NAMALWA (cell line): ENCODE measurements at places on chromosomes 7 and 10.

- DNase-seq, result no peak
Observed at GRCh38 chr7:84908196-84908793, 278.6 kb downstream of the SEMA3D start.

DNA sequence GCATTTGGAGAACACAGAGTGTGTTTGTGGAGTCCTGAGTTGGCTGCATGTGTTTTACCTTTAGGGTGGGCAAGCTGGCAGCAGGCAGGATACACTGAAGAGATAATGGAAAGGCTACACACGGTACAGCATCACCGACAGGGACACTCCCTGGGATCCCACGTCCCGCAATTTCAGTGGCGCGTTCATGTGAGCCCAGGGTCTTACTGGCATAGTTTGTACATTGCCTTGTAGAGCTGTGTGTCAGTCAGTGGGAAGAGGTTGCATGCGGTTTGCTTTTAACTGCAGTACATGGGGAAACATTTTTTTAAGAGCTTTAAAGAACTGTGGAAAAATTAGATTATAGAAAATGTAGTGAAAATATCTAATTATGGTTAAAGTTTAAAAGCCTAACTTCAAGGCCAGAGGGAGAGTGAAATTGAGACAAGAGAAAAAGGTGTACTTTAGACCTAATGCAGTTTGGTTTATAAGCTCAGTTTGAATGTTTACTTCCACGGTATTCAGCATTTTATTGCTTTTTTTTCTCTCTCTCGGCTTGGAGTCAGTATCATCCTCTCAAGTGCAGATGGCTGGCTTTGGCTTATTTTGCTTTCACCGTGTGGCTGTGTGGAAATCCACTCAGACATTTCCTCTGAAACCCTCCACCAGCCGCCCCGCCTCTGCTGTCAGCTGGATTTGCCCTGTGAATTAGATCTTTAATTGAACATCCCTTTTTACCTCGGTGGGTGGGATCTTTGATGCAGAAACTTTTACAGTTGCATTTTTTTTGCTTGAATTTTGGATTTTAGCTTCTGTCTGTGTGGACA is 364.2 kb upstream of the COBL start:
- DNase-seq, result no peak

DNA sequence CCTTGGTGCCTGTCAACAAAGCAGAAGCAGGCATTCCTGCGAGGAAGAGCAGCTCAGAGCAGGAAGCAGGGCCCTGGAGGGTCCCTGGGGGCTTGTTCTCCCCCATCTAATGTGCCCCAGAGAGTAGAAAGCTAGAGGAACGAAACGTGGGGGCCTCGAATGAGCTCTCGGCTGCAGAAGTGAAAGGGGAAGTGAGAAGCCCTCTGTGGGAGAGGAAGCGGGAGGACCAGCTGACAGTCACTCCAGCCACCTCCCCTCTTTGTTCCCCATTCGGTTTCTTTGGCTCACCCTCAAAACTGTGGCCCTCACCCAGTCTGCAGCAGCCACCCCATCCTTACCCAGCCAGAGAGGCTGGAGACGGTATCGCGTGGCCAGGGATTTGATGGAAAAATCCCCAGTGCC is 25.0 kb downstream of the C10orf105 start:
- peak; percentile 74 for DNase-seq

- DNase-seq, result no peak
Observed at GRCh38 chr7:45099891-45100760, 11.4 kb upstream of the NACAD start.

GRCh38 chr7:70734411-70734810 is 397.5 kb upstream of the GALNT17 start:
- no peak for DNase-seq

- no peak for DNase-seq
Observed at GRCh38 chr7:75916685-75917634, 2.0 kb downstream of the POR start.

- DNase-seq, result no peak
Observed at GRCh38 chr10:61882621-61883370, 18.7 kb upstream of the ARID5B start.

DNA sequence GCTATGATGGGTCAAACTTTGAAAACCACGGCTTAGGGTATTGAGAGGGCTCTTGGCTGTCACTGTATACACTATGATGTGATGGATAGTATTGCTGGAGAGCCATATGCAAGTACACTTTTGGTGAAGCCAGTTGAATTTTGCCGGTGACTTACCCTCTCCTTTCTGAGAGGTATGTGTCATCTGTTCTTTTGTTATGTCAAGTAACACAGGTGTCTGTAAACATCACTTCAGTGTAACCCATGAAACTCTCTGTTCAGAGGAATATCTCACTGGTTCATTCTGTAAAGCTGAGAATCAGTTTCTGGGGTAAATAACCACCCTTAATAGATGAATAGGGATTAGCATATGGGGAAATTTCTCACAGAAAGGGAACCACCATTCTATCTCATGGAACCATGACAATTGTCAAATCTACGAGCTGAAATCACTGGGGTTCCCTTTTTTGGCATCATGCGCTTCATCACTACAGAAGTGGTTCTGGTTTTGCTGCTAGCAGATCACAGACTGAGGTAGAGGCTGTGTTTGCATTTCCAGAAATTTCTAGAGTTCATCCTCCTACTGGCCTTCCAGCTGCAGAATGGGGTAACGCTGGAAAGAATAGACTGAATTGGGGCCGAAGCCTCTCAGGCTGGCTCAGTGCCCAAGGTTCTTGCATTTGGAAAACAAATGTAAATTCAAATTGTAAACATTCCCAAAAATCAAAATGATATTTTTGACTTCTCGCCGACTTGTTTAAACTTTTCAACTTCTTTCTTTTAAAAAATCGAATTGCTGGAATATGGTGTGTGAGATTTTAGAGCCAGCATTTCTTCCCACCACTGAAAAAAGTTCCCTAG is 83.3 kb upstream of the CREB5 start:
- DNase-seq, result peak; percentile 11

DNA sequence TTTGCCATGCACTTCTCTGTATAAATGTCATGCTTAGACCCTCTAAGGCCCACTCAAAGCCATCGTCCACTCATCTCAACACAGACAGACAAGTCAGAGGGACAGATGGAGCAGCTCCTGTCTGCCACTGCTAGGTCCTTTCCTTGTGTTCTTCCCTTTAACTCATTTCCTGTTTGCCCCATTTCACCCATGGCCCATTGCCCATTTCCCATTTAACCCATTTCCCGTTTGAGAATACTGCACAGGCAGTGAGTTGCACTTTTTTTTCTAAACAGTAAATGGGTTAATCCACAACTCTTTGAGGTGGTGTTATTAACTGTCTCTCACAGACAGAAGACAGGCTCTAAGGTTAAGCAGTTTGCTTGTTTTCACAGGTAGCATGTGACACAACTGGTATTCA is 179.3 kb downstream of the NPSR1 start:
- no peak for DNase-seq

GRCh38 chr7:75798770-75799169 is 14.8 kb downstream of the CCL24 start:
- DNase-seq, result peak; percentile 22

- no peak for DNase-seq
Observed at GRCh38 chr10:48545462-48546145, 59.3 kb downstream of the ARHGAP22 start.

DNA sequence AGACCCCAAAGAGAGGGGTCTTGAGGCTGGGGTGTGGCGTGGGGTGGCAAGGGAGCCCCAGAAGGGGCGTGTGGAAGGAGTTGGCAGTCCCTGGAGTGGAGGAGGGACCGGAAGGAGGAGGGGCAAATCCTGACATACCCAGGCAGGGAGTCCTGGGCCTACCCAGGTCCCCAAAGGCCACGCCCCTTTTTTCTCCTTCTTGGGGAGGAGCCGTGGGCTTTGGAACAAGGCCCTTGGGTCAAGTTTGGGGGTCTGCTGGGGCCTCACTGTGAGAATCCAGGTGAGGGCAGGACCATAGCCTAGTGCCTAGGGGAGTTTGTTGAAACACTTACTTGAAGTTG is 1.2 kb upstream of the SMARCD3 start:
- DNase-seq, result no peak

GRCh38 chr7:83502636-83503035 is 146.3 kb downstream of the SEMA3E start:
- no peak for DNase-seq

GRCh38 chr10:51532044-51532443 is 167.4 kb downstream of the CSTF2T start:
- no peak for DNase-seq

GRCh38 chr10:6232846-6233724 is 30.4 kb downstream of the PFKFB3 start:
- no peak for DNase-seq

GRCh38 chr7:40571796-40572195 is 437.0 kb downstream of the SUGCT start:
- DNase-seq, result no peak

GRCh38 chr10:85597006-85597405 is 769.6 kb downstream of the GRID1 start:
- no peak for DNase-seq
